ENCODE measurements at places on chromosomes 6 and 20.

- no peak for ATAC-seq
Observed at GRCh38 chr6:29762781-29763214, 39.6 kb downstream of the HLA-F start.

GRCh38 chr6:114740547-114740946 lies 397.7 kb upstream of the HS3ST5 start:
- no peak for ATAC-seq

GRCh38 chr20:15576411-15576810 lies 996.8 kb downstream of the KIF16B start:
- no peak for ATAC-seq

DNA sequence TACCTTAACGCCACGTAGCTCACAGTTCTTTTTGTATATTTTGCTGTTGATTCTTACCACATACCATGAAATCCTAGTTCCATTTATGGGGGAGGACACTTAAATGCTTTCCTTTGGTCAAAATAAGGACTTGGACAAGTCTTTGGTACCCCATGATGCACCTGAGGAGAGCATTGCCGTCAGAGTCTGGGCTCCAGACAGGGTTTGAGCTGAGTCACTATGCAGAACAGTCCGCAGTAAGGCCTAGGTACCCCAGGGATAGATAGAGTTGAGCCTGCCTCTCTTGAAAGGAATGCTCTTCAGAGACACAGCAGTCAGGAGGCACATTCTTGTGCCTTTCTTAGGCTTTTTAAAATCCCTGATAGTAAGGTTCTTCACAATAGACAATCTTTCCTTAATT lies 6.0 kb downstream of the PARD6B start:
- ATAC-seq: no peak

DNA sequence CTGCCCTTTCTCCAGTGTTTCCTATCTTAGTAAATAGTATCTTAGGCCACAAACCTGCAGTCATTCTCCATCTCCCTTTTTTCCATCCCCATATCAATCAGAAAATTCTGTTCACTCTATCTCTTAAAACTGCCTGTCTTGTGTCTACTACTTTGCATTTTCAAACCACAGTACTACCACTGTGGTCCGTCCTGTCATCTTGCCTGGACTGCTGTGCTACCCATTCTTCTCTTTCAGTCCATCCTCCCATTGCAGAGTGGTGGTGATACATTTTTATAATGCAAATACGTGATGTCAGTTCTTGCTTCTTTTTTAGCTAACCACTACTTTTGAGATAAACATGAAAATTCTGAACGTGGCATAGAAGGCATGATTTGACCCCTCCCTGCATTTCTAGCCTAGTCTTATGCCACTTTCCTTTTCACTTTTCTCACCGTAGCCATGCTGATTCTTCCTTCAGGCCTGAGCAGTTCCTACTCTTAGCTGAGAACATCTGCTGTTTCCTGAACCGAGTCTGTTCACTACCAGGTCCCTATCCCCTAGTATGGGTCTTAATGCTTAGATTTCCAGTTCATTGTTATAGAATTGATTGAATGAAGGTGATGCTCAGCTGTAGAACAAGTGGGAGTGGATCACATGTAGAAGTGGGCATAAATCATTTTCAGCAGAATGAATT lies 13.8 kb downstream of the TBPL1 start:
- peak; percentile 62 for ATAC-seq

DNA sequence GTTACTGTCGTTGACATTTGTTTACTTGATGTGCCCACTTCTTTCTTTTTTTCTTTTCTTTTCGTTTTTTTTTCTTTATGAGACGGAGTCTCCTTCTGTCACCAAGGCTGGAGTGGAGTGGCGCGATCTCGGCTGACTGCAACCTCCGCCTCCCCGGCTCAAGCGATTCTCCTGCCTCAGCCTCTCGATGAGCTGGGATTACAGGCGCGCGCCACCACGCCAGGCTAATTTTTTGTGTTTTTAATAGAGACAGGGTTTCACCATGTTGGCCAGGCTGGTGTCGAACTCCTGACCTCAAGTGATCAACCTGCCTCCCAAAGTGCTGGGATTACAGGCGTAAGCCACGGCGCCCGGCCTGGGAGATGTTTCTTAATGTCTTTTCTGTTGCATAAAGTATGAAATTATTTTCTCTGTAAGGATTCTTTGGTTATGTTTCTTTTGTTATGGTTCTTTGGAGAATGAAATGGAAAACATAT lies 33.3 kb upstream of the PRSS16 start:
- ATAC-seq: no peak

DNA sequence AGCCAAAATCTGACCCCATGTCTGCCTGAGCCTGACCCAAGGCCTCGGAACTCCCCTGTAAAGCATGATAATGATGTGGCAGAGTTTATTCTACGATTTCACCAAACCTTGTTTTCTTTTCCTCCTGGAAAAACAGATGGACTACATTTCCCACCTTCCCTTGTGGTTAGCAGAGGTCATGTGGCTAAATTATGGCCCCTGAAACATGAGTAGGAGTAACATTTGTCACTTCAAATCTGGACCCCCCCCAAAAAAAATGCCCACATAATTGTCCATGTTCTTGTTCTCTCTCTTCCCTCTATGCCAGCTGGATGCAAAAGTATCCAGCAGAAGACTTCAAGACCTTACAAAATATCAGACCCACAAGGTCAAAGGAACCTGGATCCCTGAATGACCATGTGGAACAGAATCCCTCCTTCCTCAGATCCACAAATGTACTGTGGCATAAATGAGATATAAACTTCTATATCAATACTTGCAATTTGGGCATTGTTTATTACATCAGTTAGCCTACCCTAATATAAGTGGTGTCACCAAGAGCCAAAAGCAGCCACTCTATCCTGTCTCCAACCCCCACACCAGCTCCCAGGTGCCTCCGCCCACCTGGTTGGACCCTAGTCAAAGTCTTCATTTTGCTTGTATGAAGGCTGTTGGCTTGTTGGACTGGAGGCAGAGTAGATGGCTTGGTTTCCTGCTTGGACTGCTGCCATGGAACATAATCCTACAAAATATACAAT lies 1.4 kb downstream of the C20orf96 start:
- no peak for ATAC-seq

DNA sequence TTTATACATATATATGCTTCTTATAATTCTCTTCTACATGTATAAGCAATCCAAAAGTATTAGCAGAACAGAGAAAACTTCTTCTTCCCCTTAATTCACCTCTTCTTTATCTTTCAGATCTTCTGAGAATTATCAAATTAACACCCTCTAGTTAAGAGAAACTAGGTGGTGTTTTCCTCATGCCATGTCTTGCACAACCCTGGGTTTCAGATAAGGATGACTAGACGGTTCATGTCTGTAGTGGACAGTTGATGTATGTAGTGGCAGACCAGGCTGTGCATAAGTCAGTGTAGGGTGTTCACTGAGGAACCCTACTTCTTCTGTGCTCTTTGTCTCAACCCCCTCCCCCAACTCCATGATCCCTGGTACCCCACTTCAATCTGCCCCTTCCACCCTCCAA lies 187.3 kb downstream of the SAMD5 start:
- ATAC-seq: no peak

DNA sequence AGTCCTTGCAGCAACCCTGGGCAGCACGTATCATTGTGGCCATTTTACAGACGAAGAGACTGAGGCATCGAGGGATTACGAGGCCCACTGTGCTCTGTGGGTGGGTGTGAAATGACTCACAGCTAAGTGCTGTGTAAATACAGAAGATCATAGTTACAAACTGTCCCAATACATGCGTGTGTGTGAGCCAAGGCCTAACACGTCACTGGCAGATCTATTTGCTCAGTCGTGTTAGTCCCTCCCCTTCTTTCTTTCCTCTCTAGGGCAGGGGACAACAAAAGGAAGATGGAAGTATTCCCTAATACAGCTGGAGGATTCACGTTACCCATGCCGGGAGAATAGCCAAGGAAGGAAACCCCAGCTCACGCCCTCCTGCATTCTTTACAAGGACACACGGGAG lies 175.9 kb downstream of the CDC5L start:
- peak; percentile 87 for ATAC-seq

- ATAC-seq: no peak
Observed at GRCh38 chr6:64890609-64891008, 816.4 kb downstream of the EYS start.

GRCh38 chr6:44662461-44663121 lies 275.1 kb downstream of the CDC5L start:
- peak; percentile 65 for ATAC-seq

DNA sequence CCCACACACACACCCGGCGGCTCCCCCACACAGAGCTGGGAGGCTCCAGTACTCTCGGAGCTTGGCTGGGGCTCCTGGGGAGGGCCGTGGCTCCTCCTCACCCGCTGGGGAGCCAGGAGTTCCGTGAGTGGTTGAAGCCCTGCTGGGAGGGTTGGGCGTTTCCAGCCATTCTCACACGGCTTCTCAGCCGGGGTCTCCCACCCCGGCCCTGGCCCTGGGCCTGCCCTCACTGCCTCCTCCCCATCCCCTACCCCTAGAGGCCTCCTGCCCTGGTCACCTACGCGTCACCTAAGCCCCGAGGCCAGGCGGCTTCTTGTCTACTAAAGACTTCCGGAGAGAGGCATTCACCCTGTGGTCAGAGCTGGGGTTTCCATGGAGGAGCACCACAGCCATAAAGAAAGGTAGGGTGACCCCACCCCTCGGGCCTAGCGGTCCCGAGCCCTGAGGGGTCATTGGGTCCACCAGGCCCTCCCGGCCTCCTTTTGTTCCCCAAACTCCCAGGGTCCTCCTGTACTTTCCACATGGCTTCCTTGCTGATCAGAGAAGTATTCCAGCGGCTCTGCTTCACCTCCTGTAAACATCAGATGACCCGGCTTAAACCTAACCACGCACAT lies 99.3 kb downstream of the TTLL2 start:
- ATAC-seq: no peak

DNA sequence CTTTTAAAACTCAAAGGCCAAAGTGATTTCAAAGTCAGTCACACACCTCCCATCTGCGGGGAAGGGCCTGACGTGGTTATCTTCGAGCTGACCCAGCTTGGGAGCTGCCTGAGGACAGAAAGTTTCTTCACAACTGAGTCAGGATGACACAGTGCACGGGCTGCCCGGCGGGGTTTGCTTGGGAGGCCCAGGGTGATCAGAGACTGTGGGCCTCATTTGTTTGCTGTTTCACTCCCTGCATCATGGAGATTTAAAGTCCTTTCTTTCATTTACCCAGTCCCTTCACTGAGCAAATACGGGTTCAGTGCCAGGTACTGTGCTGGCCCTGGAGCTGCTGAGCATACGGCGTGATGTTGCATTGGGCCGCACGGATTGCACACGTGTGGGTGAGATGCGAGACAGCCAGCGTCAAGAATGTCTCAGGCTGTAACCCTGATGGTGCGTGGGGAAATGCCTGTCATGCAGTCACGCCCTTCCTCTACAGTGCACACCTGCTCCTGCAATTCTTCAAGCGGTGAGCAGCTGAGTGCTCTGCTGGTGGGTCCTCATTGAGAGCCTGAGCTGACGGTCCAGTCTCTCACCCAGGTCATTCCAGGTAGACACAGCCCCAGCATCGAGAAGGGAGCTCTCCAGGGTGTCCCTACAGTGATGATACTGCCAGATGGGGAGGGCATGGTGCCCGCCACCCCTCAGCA lies 82.7 kb upstream of the PMEPA1 start:
- no peak for ATAC-seq

GRCh38 chr6:47057830-47058540 lies 15.9 kb upstream of the ADGRF1 start:
- no peak for ATAC-seq

DNA sequence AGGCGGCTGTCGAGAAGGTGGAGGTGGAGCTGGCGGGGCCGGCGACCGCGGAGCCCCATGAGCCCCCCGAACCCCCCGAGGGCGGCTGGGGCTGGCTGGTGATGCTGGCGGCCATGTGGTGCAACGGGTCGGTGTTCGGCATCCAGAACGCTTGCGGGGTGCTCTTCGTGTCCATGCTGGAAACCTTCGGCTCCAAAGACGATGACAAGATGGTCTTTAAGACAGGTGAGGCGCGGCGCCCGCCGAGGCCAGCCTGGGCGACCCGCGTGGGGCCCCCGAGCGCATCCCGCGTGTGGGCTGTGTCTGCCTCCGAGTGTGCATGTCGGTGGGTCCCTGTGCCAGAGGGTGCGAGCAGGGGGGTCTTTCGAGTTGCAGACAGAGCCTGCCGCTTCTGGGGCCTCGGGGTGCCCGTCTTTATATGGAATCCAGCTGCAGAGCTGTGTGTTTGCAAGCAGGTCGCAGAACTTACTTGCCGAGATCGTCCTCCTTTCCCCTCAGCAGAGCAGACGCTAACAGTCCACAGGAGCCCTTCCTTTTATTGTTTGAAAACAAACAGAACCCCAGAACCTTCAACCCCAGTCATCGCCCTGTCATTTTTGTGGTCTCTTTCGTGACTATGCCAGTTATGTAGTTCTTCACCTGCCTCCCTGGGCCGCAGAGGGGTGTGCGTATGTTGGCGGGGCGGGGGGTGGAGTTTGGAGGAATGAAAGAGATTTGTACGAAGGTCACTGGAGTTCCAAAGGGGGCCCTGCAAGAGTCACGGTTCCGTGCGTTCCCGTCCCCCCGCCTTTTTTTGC lies 766 bp downstream of the SLC16A10 start:
- ATAC-seq: peak; percentile 68

DNA sequence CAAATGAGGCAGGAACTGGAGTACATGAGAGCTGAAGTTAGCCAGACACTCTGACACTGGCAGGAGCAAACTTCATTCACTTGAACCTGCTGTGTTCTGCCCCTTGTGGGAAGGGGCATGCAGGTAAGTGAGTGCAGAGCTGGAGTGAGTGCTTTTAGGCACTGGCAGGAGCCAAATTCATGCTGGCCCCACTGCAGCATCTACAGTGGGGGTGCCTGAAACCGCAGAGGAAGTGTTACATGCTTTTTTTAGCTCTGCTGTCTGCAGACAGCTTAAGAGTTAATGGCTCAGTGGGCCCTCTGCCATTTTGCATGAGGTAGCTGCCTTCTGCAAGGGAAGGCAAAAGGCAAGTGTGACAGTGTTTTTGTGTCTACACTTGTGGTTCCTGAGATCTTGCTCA lies 167.9 kb upstream of the SYNCRIP start:
- ATAC-seq: no peak

DNA sequence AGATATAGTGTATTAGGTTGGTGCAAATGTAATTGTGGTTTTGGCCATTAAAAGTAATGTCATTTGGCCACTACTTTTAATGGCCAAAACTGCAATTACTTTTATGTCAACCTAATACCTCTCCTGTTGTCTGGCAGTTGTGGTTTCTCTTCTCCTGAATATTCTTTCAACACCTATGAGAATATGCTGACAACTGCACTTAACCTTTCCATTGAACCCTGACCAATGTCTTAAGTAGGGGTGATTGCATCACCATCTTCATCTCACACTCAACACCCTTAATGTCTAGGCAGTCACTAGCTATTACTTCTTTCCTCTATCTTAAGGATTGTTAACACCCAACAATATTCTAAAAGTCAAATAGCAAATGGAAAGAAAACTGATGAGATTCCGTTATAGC lies 200.5 kb upstream of the HSF2 start:
- no peak for ATAC-seq

- no peak for ATAC-seq
Observed at GRCh38 chr20:50439539-50440453, 70.4 kb upstream of the PTPN1 start.

- ATAC-seq: no peak
Observed at GRCh38 chr20:48897305-48898010, 24.1 kb upstream of the ARFGEF2 start.

GRCh38 chr20:45039475-45039820 lies 61.5 kb downstream of the KCNS1 start:
- ATAC-seq: no peak
